ENCODE measurements at places on chromosomes 1 and 21.

- no peak for DNase-seq
Measured at GRCh38 chr1:211145944-211146343, 12.0 kb upstream of the KCNH1 start.

DNA sequence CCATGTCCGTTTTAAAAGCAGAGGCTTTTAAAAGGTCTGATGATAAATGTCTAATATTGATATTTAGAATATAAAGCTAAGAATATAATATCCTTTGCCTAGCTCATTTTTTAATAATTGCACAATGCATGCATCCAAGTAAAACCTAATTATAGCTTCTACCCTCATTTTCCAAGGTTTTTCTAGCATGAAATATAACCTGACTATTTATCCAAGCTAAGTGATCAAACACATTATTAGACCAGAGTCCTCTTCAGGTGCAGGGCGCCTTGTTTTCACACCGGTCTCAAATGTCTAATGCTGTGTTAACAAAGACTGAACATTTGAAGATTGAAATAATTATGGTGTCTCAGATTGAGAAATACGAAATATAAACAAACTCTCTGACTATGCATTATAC lies 648.9 kb upstream of the CXADR start:
- DNase-seq = no peak

DNA sequence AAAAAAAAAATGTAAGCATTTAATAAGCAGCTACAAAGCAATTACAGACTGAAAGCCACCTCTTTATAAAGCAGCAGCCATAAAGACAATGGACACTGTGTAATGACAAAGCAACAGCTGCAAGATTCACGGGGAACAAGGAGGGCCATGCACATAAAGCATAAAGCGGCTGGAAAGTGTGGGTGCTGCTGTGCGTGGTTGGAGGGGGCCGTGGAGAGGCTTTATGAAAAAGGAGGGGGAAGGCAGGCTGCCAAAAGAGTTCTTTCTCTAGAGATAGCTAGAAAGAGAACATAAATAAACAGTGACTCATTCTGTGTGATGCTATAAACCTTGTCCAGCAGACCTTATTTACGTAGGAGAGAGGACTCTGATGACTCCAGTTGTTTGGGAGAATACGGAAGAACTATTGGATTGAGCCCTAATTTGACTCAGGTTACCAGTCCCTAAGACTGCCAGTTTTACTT lies 49.3 kb downstream of the ADAMTS1 start:
- no peak for DNase-seq

- DNase-seq = no peak
Measured at GRCh38 chr1:233015965-233016364, 65.6 kb downstream of the NTPCR start.

DNA sequence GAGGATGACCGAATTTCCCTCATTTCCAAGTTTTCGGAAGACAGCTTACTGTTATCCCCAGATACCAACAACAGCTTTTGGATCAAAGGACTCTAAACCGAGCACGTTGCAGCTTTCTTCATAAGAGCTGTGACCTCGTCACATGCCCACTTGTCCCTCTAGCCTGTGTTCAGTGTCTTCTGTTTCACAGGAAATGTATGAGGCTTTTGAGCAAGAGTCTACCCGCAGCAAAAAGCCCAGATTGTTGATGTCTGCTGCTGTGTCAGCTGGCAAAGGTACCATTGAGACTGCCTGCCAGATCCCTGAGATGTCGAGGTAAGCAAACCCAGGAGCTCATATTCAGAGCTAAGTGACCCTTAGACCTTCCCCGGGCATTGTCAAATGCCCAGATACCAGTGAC lies 24.1 kb downstream of the CHI3L2 start:
- no peak for DNase-seq

DNA sequence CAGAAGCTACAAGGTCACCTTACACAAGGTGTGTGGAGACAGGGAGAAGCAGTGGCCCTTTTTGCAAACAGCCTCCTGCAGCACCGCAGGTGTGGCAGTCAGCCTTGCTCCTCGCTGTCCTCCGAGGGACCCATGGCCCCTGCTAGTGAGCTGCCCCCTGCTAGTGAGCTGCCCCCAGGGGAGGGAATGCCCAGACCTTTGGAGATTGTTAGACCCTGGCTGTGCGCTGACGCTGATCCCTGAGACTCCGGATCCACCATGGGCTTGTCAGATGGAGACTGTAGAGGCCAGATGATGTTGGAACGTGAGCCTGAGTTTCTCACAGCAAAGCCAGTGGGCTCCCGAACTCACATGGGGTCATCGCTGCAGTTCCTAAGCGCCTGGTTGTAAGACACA lies 172.2 kb downstream of the NPHP4 start:
- DNase-seq = no peak

DNA sequence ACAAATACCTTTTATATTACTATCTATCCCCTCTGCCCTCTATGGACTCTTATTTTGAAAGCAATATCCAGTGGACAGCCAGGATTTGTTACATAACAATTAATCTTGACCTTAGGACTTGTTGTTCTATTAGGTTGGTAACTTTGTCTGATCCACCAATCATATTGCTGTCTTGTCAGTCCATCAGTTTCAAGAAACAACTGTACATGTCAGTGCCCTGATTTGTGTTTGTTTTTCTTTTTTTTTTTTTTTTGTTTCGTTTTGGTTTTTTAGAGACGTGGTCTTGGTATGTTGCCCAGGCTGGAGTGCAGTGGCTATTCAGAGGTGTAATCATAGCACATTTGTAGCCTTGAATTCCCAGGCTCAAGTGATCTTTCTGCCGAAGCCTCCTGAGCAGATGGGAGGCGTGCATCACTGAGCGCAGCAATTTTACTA lies 1.5 kb upstream of the SCP2 start:
- no peak for DNase-seq

GRCh38 chr1:109914587-109915240 lies 4.1 kb downstream of the CSF1 start:
- no peak for DNase-seq

GRCh38 chr1:39391691-39392679 lies 99.5 kb upstream of the BMP8A start:
- DNase-seq = no peak

- DNase-seq = no peak
Measured at GRCh38 chr1:217088011-217088410, 364.8 kb upstream of the ESRRG start.

DNA sequence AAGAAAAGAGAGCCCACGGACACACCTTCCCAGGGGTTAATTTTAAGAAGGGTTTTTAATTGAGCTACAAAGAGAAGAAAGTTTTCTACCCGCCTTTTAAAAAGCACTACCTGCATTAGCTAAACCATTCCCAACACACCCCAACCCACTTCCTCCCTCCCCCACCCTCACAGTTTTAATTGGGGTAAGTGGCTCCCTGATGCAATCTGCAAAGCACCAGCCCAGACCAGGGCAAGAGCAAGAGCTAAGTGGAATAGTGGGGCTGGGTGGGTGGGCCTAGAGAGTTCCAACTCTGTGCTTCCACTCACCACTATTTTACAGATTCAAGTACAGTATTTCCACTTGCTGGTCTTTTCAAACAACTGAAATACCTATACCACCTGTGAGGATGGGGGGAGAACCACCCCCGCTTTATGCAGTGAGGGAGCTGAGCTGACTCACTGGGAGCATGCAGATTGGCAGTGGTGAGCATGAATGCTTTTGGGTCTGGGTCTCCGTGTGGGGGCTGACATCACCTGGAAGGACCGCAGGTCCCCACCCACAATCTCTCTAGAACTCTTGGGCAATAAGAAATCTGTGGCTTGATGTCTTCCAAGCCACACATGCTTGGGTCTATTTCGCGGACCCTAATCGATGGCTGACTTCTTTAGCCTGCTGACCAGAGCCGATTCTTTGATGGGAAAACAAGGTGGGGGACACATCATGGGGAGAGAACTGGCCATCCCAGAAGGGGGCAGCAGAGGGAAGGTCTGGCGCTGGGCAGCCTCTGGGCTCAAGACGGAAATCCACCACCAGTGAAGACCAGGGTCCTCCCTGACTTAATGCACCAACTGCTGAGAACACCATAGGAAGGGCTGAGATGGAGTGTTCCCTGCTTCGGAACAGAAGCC lies 95.5 kb downstream of the SSBP3 start:
- no peak for DNase-seq

- DNase-seq = no peak
Measured at GRCh38 chr1:207047505-207047904, 3.5 kb downstream of the YOD1 start.

GRCh38 chr21:45809421-45809820 lies 165.9 kb downstream of the PCBP3 start:
- DNase-seq = no peak

GRCh38 chr1:179121159-179121938 lies 39.5 kb downstream of the TOR3A start:
- DNase-seq = peak; percentile 4

DNA sequence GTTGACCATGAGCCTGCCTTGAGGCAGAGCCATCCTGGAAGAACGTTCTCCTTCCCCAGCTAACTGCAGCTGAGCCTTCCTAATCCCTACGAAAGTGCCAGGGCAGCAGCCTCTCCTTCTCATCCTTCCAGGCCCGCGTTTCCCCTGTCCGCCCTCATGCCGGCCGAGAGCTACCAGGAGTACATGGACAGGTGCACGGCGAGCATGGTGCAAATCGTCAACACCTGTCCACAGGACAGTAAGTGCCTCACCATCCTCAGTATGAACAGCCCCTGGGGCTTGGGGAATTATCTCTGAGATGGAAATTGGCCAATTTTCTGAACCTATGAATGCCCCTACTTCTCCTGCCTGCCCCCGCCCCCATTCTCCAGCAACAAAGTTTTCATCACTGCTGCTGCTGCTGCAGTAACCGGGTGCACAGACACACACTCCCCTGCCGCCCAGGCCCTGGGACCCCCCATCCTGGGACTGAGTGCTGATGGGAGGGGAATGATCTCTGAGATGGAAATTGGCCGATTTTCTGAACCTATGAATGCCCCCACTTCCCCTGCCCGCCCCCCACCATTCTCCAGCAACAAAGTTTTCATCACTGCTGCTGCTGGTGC lies 39.6 kb downstream of the UBASH3A start:
- DNase-seq = no peak

GRCh38 chr1:204031098-204031710 lies 41.7 kb upstream of the SOX13 start:
- no peak for DNase-seq

GRCh38 chr1:236686815-236687160 lies 489 bp downstream of the ACTN2 start:
- DNase-seq = no peak

DNA sequence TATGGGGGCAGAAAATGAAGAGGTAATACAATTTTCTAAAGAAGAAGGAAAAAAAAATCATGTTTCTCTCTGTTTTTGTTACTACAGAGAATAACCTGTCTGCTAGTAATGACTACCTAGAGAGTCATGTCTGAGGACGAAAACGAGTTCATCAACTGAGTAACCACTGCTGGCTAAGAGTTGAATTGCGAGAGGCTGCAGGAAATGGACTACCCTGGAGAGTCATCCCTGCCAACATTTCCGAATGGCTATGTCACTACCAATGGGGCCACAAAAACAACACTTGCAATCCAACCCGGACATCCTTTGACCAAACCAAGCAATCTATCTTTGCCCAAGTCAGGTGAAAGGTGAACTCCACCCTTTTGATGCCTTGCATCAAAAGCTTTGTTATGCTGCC lies 120.6 kb downstream of the FCRL5 start:
- no peak for DNase-seq

- DNase-seq = no peak
Measured at GRCh38 chr1:27000817-27001460, 7.4 kb downstream of the TRNP1 start.

GRCh38 chr1:216793973-216794372 lies 70.7 kb upstream of the ESRRG start:
- DNase-seq = no peak

GRCh38 chr1:118485757-118486156 lies 300.7 kb upstream of the SPAG17 start:
- DNase-seq = no peak

GRCh38 chr1:193957556-193958095 lies 771.2 kb upstream of the B3GALT2 start:
- no peak for DNase-seq

- no peak for DNase-seq
Measured at GRCh38 chr21:39681845-39682244, 63.1 kb upstream of the IGSF5 start.

DNA sequence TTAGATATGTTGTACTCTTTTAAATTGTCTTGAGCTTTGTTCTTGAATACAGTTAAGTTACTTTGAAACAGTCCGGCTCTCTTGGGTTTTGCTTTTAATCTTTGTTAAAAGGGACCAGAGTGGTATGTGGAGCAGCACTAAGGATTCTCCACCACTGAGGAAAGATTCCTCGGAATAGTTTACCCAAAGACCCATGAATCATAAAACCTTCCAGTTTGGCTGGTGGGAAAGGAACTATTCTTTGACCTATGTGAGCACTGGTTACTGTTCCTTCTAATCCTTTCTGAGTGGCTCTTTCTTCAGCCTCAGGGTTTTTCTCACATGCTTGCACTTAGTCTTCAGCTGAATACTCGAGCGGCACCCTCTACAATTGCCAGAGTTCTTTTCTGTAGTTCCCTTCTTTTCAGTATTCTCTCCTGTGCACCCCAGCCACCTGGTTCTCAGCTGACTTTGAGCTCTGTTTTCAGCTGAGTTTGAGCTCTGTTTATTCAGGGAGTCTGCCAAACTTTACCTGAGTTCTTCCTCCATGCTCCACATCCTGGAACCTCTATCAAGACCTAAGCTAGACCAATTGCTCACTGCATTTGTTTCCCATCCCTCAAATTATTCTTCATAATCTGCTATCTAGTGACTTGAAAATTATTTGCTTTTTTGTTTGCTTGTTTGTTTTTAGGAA lies 253.8 kb upstream of the PLXNA2 start:
- DNase-seq = no peak

- DNase-seq = no peak
Measured at GRCh38 chr21:17730782-17731181, 88.4 kb downstream of the C21orf91 start.

- no peak for DNase-seq
Measured at GRCh38 chr1:39270368-39270767, 65.9 kb downstream of the MACF1 start.

- DNase-seq = no peak
Measured at GRCh38 chr1:3787745-3788605, 8.3 kb downstream of the LRRC47 start.

GRCh38 chr1:41766546-41766945 lies 152.2 kb downstream of the HIVEP3 start:
- no peak for DNase-seq

DNA sequence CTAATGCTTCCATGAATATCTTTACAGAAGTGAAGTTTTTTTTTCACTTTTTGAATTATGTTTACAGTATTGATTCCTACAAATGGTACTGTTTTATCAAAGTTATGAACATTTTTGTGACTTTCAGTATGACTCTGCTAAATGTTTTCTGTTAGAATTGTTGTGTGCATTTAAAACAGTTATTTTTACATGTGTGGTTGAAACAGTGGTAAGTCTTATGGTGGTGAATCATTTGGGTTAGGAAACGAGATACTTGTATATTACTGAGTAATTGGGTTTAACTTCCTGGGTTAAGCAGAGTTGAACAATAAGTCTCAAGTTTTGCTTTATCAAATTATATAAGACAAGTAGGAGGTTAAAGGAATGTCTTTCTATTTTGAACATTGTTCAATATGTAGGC lies 66.8 kb downstream of the VPS13D start:
- no peak for DNase-seq

- no peak for DNase-seq
Measured at GRCh38 chr1:116572099-116572498, 1.3 kb upstream of the CD58 start.

All from stimulated activated naive CD4-positive, alpha-beta T cell (primary cell).